Type B pancreatic cell (in vitro differentiated cells): ENCODE measurements at places on chromosomes 12 and 14. TPM values are rescaled to one million over a fixed set of nuclear protein-coding genes. Genes with fewer than 3 reads are reported as not detected.

- H3K36me3 ChIP-seq = no peaks in the 10 kb centered on the region
- no peak within 1 kb of the TSS for H3K4me3 ChIP-seq
Observed at GRCh38 chr12:4445156-4446101, at the start of gene FGF6. Gene FGF6, minus strand, starts transcription at chr12:4445815. Its CDS starts 245 bp downstream, at chr12:4445570.

- peaks cover 11% of the 10 kb centered on the region for H3K4me1 ChIP-seq
- no peak for DNase-seq
- H3K36me3 ChIP-seq = peaks cover 21% of the 10 kb centered on the region
- H3K27ac ChIP-seq = peak overlapping the region; percentile 70
- peak overlapping the region; percentile 36 for H3K4me3 ChIP-seq
Observed at GRCh38 chr12:50102646-50103309, 1.0 kb upstream of the GPD1 start.

- H3K4me1 ChIP-seq = peaks cover 13% of the 10 kb centered on the region
- no peaks in the 10 kb centered on the region for H3K27me3 ChIP-seq
- no peak overlapping the region for H3K27ac ChIP-seq
- no peak overlapping the region for H3K4me3 ChIP-seq
- H3K36me3 ChIP-seq = no peaks in the 10 kb centered on the region
Observed at GRCh38 chr12:71070416-71071128, 87.2 kb downstream of the TSPAN8 start.

GRCh38 chr12:117818400-117818799 lies 150.4 kb downstream of the KSR2 start:
- peaks cover 8% of the 10 kb centered on the region for H3K27me3 ChIP-seq
- H3K36me3 ChIP-seq = no peaks in the 10 kb centered on the region
- H3K27ac ChIP-seq = no peak overlapping the region
- H3K4me3 ChIP-seq = no peak overlapping the region

DNA sequence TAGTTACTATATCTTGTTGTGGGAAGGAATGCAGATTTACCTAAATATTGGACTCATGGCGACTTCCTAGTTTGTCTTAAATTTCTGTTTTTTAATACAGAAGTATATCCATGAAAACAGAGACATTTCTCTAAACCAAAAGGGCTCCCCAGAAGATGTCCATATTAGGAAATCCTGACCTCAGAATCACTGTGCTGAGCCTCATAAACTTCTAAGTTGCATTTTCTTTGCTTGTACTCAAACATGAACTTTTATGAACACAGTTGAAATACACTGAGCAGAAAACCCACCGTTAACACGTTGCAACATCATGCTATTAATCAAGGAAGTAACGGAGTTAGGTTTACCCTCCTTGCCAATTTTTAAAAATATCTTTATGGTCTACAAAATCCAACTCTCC lies 42.9 kb upstream of the NR2C1 start:
- peak overlapping the region; percentile 39 for H3K27ac ChIP-seq
- no peak overlapping the region for H3K4me3 ChIP-seq
- peaks cover 8% of the 10 kb centered on the region for H3K4me1 ChIP-seq
- no peak for DNase-seq
- no peaks in the 10 kb centered on the region for H3K27me3 ChIP-seq

GRCh38 chr14:22448905-22449599 lies 140.0 kb downstream of the DAD1 start:
- H3K4me1 ChIP-seq = peaks cover 18% of the 10 kb centered on the region
- no peak for DNase-seq
- H3K36me3 ChIP-seq = no peaks in the 10 kb centered on the region
- peaks cover 13% of the 10 kb centered on the region for H3K27me3 ChIP-seq
- H3K4me3 ChIP-seq = no peak overlapping the region

- peaks cover 8% of the 10 kb centered on the region for H3K36me3 ChIP-seq
- no peak overlapping the region for H3K4me3 ChIP-seq
- no peaks in the 10 kb centered on the region for H3K27me3 ChIP-seq
- H3K27ac ChIP-seq = no peak overlapping the region
- no peak for DNase-seq
- no peaks in the 10 kb centered on the region for H3K4me1 ChIP-seq
Observed at GRCh38 chr14:105099778-105100177, 34.5 kb upstream of the GPR132 start.

GRCh38 chr14:22466491-22466890 lies 122.5 kb downstream of the DAD1 start:
- H3K4me1 ChIP-seq = peaks cover 19% of the 10 kb centered on the region
- H3K36me3 ChIP-seq = peaks cover 4% of the 10 kb centered on the region
- H3K4me3 ChIP-seq = no peak overlapping the region
- DNase-seq = no peak
- H3K27ac ChIP-seq = no peak overlapping the region

GRCh38 chr12:79121486-79121885 lies 256.9 kb downstream of the SYT1 start:
- H3K27ac ChIP-seq = no peak overlapping the region
- H3K4me1 ChIP-seq = peaks cover 4% of the 10 kb centered on the region
- no peak overlapping the region for H3K4me3 ChIP-seq
- DNase-seq = no peak

DNA sequence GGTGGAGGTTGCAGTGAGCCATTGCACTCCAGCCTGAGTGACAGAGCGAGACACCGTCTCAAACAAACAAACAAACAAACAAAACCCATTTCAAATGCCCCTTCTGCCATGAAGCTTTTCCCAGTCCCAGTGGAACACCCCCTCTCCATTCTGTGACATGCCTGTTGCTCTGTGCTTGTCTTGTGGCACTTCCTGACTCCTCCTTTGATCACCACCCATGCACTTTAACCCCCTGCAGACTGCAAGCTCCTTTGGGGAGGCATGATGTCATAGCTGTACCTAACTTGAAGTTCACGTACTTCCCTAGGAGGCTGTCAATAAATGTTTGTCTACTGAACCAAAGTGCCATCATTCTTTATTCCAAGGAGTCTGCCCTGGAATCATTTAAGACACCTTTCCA lies 64.7 kb downstream of the TMCC3 start:
- H3K36me3 ChIP-seq = peaks cover 4% of the 10 kb centered on the region
- H3K4me1 ChIP-seq = peaks cover 27% of the 10 kb centered on the region
- no peak overlapping the region for H3K4me3 ChIP-seq

GRCh38 chr14:52876806-52877205 lies 74.0 kb downstream of the FERMT2 start:
- H3K4me3 ChIP-seq = no peak overlapping the region
- H3K4me1 ChIP-seq = no peaks in the 10 kb centered on the region
- H3K27me3 ChIP-seq = no peaks in the 10 kb centered on the region
- DNase-seq = no peak

Gene HOXC9
- 0.27 and 0.36 TPM in 2 replicates for total RNA-seq

Gene DCN
- 75.1 and 167 TPM in 2 replicates for total RNA-seq

Gene LRFN5
- total RNA-seq = 1.3 and 4.6 TPM in 2 replicates

Gene DPY19L2
- 9.3 and 25.0 TPM in 2 replicates for total RNA-seq

Gene KLHL33
- total RNA-seq = not detected in 2 replicates

Gene FAM186B
- 0.14 and 0.21 TPM in 2 replicates for total RNA-seq

Gene TEDC1
- total RNA-seq = 11.9 and 22.1 TPM in 2 replicates

Gene ESR2
- total RNA-seq = 0.19 and 0.53 TPM in 2 replicates
